ENCODE measurements at places on chromosomes 5 and 9.

DNA sequence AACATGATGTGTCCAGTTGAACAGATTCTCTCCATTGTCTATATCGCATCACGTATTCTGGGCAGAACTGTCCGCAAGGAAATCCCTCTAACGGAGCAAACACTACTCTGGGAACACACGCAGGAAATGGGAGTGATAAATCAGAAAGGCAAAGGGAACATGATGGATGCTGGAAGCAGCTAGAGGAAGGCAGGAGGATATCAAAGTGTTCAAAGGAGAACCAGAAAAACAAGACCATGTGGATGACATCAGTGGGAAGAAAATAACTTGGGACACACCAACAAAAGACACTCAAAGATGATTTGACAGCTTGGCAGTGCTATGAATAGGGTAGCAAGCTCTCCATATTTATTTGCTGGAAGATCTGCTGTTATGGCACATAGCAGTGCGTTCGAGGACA lies 142.9 kb downstream of the PLK2 start:
- DNase-seq, result no peak

- no peak for DNase-seq
These were observed 4.4 kb upstream of the SMIM3 start for GRCh38 chr5:150774145-150774544.

DNA sequence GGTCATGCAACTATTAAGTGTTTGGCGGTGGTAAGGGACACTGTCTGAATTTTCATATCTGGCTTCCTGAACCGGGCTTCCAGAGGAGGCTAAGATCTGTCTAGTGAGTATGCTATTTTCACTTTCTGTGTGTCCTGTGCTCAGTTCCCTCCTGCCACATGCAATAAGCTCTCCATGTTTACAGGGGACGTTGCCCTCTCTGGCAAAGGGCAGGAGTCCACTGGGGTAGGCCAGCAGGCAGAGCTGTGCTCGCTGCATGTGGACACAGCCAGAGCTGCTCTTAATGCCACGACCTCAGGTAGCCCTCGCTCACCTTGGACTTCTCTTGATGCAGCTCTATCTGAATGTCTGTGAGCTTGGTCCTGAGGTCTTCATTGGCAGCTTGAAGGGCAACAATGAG lies 111.2 kb downstream of the JAKMIP2 start:
- DNase-seq, result no peak

- no peak for DNase-seq
These were observed 440.4 kb downstream of the DMRT2 start for GRCh38 chr9:1490341-1491232.

- DNase-seq, result no peak
These were observed 3.8 kb upstream of the ATP6V0E1 start for GRCh38 chr5:172979778-172980177.

- DNase-seq, result peak; percentile 18
These were observed 624 bp downstream of the FBXW11 start for GRCh38 chr5:172005708-172006320.

DNA sequence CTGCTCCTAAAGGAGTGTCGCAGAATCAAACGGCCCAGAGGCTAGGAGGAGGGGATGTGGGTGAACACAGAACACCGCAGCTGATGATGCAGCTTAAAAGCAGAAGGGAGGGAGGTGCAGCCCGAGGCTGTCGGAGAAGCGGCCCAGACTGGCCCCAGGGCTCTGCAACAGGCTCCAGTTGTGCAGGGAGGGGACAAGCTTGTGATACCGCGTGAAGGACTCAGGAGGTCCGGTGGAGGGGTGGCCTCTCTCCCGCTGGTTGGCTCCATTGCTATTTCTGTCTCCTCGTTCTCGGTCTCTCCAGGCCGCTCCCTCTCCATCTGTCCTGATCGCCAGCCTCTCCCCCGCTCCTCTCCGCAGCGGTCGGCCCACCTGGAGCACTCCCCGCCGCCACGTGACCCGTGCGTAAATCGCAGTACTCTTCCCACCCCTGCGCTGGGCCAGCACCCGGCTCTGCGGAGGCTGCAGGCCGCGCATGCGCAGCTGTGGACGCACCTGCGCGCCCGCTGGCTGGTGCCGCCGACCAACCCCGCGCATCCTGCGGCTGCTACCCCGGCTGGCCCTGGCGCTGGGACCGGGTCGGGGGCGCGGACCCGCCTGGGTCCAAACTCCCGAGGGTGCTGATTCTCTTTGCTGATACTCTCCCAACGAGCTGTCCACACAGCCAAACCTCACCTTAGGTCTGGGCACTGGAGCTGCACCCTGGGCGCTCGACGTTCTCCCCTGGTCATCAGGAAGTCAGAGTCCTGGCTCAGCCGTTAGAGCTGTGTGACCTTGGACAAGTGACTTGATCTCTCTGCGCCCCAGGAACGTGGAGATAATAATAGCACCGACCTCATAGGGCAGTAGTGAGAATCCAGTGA lies 3.7 kb upstream of the STXBP1 start:
- peak; percentile 80 for DNase-seq

DNA sequence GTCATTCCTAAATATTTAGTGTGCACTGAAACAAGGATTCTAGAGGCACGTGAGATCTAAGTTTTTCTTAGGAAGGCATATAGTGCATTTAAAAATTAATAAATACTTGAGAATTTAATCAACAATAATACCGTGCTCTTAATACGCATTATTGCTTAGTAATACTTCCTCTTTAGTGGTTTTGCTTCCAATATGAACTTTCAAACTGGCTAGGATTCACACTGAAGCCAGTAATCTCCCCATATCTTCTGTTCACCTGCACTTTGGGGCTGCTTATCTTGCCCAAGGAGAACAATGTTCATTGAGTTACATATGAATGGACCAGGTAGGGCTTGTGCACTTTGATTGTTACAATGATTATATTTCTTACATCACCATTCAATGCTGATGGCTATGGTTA lies 180.5 kb upstream of the RIOK2 start:
- DNase-seq, result no peak

GRCh38 chr5:15597804-15598203 lies 97.8 kb downstream of the FBXL7 start:
- DNase-seq, result no peak

DNA sequence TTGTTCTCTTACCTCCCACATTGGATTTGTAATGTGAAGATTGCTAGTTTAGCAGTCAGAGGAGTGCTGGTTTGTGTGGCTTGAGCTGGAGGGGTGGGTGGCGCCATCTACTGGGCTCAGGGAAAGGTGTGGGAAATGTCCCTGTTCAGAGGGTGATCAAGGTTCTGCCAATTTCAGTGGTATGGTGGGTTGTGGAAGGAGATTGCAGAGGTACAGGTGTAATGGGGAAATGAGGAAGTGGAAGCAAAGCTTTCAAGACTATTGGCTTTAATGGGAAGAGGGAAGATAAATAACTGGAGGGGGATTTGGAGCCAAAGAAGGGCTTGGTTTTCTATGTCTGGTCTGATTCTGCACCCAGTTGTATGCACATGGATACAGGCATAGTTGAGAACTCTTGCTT lies 76.4 kb downstream of the OSMR start:
- peak; percentile 43 for DNase-seq

DNA sequence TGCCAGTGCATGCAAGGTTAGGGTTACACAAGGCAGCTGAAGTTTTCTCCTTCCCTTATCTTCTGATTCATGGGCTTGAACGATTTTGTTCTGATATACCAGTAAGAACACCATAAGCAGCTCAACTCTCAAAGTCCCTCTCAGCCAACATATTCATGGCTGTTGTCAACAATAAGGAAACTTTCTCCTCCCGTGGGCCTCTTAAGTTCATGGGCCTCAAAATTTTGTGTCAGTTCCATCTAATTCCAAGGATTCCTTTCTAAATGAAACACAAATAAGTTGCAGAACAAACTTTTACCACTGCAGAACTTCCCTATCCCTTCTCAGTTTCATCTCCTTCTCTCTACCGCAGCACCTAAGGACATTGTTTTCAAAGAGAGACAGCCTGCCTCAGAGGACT lies 23.6 kb upstream of the CAST start:
- DNase-seq, result no peak

DNA sequence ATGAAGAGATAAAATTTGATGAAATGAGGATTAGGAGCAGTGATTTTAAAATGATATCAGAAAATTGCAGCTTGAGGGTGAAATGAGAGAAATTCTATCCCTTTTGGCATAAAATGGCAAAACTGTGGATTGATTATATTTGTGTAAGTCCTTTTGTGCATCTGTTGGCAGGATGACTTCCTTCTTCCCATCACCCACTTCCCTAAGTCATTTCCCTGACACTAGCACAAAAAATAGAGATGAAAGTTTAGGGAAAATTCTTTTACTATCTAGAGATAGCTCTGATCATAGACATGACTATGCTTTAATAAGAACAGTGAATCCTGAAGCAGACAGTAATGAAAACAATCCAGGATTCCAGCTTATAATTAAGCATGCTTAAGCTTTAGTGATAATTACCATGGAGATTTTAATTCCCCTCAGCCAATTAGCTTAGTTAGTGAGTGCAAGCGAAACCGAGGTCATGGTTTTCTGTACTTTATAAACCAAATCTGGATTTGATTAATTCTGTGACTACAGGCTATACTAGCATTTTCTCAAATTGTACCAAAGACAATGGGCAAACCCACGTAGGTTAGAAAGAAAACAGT lies 163.6 kb upstream of the TARS1 start:
- no peak for DNase-seq

Measured in CD4-positive, alpha-beta T cell treated with Interleukin-17A for 1 hour (primary cell).